Left forelimb (tissue), 1 donor: ENCODE measurements at places on chromosomes 13 and 19.

DNA sequence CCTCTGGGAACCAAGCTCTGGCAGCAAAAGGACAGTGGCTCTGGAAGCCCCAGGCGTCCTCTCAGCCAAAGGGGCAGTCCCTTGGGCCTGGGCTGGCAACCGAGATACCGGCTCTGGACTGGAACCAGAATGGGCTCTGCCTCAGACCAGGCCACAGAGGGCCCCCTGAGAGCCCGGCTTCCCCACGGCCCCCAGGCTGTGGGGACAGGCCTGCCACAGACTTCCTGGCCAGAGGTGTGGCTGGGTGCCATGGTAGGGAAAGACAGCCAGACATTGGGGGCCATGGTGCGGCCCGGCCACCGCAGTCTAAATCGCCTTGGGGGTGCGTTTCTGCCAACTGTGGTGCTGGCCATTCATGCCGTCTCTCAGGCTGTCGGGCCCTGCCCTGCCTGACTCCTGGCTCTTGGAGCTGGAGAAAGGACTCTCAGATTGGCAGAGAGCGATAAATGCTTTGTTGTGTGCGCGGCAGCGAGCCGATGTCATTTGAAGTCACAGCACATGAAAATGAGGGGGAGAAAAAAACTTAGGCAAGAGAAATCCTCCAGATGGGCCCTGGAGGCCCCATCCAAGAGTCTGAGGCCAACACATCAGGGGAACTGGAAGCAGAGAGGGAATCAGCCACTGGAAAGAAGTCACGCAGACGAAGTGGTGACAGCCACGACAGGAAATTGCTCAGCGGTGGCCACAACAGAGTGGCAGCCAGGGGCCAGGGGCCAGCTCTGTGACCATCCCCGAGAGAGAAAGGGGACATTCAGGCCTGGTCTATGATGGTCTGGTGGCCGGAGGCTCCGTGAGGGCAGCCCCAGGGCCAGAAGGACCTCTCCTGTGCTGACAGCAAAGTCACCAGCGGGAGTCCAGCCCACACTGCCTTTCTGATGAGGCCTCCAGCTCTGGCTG is 26.5 kb downstream of the SH3GL1 start:
- DNase-seq: no peak

- no peak for DNase-seq
Measured at GRCh38 chr19:35170359-35171061, 16.0 kb downstream of the FXYD5 start.

GRCh38 chr13:94800423-94800822 is 88.1 kb upstream of the SOX21 start:
- no peak for DNase-seq

GRCh38 chr19:37654118-37654517 is 1.1 kb downstream of the ZFP30 start:
- no peak for DNase-seq

DNA sequence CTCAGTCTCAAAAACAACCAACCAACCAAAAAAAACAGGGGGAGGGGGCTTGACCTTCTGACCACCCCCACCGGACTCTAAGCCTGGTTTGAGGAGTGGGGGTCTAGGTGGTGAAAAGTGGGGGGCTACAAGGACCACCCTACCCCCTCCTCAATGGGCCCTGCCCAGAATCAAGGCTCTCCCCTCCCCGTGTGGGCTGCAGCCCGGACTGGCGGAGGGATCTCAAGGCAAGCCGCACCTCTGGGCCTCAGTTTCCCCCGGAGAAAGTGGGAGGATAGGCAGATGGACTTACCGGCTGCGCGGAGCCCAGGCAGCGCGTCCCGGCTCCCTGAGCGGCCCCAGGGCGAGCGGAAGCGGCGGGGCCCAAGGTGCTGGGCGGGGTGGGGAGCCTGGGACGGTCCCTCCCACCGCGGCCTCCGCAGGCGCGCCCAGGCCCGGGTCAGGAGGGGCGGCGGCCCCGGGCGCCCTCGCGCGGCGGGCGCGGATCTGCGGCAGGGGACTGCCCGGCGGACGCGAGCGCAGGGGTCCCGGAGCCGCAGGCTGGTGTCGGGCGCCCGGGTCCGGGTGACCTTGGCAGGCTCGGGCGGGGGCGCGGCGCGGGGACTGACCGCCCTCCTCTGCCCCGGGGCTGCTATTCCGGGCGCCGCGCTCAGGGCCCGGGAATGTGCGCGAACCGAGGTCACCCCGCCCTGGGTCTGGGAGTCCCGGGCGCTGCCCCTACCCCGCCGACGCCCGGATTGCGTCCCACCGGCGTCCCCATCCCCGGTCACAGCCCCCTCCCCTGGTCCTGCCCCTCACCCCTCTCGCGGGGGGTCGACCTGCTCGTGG is at the start of gene ADAMTSL5:
ADAMTSL5 (minus strand) TSS at position 349 of the 828 bp plus-strand sequence. CDS start 2,076 bp downstream, outside the sequence.
- no peak for DNase-seq

GRCh38 chr13:64849196-64849595 is 2380.9 kb downstream of the PCDH9 start:
- no peak for DNase-seq

DNA sequence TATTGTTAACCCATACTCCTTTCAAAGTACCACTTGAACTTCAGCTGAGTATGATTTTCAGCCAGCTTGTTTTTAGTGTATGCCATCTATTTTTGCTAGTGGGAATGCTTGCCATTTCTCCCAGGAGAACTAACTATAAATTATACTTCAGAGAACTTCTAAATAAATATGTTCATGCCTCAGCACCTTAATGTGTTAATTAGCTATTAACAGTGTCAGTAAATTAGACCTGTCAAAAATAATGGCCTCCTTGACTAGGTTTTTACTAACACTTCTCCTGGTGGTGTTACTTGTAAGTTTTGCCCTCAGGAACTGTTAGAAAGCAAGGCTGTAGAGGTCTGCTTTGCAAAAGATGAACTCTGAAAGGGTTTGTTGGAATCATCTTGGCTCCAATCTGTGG is 4.5 kb downstream of the CLDN10 start:
- DNase-seq: no peak
